ENCODE measurements at places on chromosomes 1 and 21.

DNA sequence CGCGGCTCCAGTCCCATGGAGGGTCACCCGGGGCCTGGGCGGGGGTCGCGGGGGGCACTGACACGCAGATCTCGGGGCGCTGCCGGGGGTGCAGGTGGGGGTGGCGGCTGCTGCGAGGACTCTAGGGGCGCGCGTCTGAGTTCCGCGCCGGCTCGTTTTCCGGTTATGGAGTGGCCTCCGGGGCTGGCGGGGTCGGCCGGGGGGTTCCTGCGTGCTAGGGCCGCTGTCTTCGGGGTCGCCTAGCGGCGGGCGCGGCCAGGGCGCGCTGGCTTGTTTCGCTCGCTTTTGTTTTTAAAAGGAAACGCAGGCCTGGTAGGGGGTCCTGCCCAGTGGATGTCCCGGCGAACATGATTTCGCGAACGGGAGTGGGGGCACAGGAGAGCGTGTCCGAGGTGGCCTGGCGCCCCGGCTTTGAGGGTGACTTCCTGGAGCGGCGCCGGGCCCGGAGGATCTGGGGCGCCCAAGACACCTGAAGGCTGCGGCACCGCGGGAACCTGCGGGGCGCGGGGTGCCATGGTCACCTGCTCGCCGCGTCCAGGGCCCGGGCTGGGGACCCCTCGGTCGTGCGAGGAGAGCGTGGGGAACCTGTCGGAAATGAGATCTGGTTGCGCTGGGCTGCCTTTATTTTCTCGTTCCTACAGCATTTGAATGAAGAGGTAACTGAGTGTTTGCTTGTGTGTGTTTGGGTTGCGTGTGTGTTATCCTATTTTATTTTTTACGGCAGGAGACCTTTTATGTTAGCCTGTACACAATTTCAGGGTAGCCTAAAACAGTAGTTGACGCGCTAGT is 618 bp downstream of the ETS2 start:
- H3K4me3 ChIP-seq: peak overlapping the region; percentile 62
- H3K36me3 ChIP-seq: no peaks in the 10 kb centered on the region
- DNase-seq: peak; percentile 32

DNA sequence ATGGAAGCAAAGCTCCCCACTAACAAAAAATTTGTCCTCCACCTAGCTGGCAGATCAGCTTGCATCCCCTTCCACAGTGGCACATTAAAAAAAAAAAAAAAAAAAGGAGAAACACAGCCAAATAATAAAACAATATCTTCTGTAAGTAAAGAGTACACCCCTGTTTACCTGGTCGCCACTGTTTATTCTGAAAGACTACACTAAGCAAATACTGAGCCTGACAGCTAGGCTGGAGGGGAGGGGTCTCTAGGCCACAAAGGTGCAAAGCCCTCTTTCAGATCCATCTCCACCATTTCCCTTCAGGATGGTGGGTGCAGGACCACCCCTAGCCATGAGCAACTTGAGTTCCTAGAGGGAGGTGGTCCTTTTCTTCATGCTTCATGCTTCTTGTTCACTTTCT is 22.8 kb upstream of the SLC45A3 start:
- no peaks in the 10 kb centered on the region for H3K36me3 ChIP-seq
- peaks cover 3% of the 10 kb centered on the region for H3K4me1 ChIP-seq
- H3K27me3 ChIP-seq: no peaks in the 10 kb centered on the region
- DNase-seq: no peak
- no peak overlapping the region for H3K4me3 ChIP-seq

DNA sequence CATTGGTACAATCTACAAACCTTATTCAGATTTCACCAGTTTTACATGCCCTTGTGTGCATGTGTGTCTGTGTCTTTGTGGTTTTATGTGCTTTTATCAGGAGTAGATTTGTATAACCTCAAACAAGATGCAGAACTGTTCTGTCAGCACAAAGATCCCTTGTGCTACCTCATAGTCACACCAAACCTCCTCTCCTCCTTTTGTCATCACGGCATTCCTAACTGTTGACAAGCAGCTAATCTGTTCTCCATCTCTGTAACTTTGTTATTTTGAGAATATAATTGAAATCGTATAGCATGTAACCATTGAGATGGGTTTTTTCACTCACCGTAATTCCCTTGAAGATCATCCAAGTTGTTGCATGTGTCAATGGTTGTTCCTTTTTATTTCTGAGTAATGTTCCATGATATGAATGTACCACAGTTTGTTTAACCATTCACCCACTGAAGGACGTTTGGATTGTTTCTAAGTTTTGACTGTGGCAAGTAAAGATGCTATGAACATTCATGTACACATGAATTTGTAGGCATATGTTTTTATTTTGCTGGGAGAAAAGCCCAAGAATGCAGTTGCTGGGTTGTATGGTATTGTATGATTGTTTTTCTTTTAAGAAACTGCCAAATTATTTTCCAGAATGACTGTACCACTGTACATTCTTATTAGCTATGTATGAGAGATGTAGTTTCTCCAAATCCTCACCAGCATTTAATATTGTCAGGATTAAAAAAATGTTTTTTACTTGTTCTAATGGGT is 78.1 kb upstream of the B3GALT2 start:
- no peak overlapping the region for H3K27ac ChIP-seq
- no peak for DNase-seq
- no peaks in the 10 kb centered on the region for H3K27me3 ChIP-seq
- no peaks in the 10 kb centered on the region for H3K4me1 ChIP-seq
- H3K36me3 ChIP-seq: no peaks in the 10 kb centered on the region
- H3K4me3 ChIP-seq: no peak overlapping the region

- no peak overlapping the region for H3K4me3 ChIP-seq
These were observed 32.1 kb downstream of the AK2 start for GRCh38 chr1:33004613-33005012.

DNA sequence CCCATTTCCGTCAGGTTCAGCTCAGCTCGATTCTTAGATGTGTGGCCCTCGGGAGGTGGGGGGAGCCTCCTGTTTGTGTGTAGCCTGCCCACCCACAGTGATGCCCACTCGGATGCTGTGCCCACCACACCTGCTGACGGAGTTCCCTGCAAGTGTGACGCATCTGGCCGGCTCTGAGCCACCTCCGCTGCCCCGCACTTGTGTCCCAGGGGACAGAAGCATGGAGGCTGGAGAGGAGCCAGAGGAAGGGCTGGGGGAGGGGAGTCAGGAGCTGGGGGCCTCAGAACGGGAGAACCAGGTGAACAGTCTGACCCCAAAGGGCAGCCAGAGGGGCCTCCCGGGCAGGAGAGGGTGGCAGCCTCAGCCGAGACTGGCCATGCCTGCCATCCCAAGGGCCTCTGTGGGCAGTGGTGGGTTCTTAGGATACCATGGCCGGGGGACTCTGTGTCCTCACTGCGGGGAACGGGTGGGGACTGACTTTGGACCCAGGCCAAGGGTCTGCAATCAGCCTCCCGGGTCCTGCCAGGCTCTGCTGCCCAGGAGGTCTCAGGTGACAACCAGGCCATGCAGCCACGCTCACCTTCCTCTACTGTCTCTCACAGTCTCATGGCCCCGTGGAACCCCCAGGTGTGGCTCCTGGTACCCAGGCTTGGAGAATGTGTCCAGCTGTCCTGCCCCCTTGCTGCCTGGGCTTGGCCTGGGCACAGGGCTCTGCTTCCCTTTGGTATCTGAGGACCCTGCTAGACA is 267.2 kb upstream of the VAMP3 start:
- no peak overlapping the region for H3K4me3 ChIP-seq
- no peaks in the 10 kb centered on the region for H3K36me3 ChIP-seq

GRCh38 chr1:68433395-68433794 is 16.4 kb downstream of the RPE65 start:
- no peak for DNase-seq
- no peak overlapping the region for H3K27ac ChIP-seq
- no peaks in the 10 kb centered on the region for H3K36me3 ChIP-seq
- no peak overlapping the region for H3K4me3 ChIP-seq

DNA sequence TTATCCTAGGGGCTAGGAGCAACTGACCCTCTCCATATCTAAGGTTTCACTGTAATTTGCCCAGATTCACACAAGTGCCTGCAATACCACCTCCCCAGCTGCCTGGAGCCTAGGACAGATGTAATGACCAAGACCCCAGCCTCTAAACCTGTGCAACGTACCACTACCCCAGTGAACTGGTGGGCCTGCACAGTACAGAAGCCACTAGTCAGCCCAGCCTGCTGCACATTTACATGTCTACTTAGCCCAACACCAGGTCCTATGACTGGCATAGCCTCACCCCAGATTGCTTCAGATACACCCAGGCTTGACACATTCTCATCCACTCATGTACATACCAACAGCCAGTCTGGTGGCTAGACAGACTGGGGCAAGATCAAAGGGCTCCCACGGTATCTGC is 1336.6 kb downstream of the BRINP3 start:
- no peaks in the 10 kb centered on the region for H3K36me3 ChIP-seq
- no peak overlapping the region for H3K27ac ChIP-seq
- H3K27me3 ChIP-seq: no peaks in the 10 kb centered on the region
- H3K4me3 ChIP-seq: no peak overlapping the region
- H3K4me1 ChIP-seq: no peaks in the 10 kb centered on the region

- no peaks in the 10 kb centered on the region for H3K36me3 ChIP-seq
- H3K27me3 ChIP-seq: no peaks in the 10 kb centered on the region
- no peak overlapping the region for H3K4me3 ChIP-seq
- H3K27ac ChIP-seq: no peak overlapping the region
- DNase-seq: no peak
- H3K4me1 ChIP-seq: no peaks in the 10 kb centered on the region
These were observed 8.5 kb downstream of the CD5L start for GRCh38 chr1:157833145-157833544.

- DNase-seq: no peak
- no peak overlapping the region for H3K4me3 ChIP-seq
- no peaks in the 10 kb centered on the region for H3K4me1 ChIP-seq
- no peak overlapping the region for H3K27ac ChIP-seq
These were observed 50.3 kb downstream of the CHD1L start for GRCh38 chr1:147292631-147293251.

DNA sequence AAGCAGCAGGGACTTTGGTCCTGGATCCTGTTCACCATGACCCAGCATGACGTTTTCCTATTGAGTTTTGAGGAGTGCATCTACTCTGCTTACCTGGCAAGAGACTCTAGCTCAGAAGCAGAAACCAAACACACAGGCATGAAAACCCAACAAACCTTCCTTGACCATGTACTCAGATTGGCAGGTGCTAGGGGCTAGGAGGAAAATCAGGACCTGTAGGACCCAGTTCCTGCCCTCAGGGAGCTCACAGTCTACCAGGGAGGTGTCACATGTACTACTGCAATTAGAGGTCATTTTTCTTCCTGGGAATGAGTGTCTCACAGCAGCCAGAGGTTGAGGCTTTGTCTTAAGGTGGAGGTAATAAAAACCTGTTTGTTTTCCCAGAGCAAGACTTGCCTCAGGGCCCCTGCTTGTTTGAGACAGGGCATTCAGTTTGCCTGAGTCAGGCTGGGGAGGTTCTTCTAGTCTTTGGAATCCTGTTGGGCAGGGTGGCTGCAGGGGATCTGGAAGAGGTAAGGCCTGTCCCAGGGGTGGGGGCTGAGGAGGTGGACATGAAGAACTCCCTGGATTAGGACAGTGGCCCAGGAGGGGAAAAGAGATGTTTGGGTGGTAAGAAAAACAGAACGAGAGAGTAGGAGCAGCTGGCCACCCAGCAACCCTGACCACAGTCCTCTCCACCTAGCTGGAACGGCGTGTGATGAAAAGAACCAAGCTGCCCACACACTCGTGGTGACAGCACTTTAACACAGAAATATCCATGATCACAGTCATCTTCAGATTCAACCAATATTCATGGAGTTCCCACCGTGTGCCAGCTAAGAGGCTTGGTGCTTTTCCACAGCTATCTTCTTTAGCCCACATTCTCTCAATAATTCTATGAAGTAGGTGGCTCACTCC is 30.8 kb downstream of the IER5 start:
- no peaks in the 10 kb centered on the region for H3K36me3 ChIP-seq
- no peak for DNase-seq
- no peaks in the 10 kb centered on the region for H3K4me1 ChIP-seq
- H3K27me3 ChIP-seq: no peaks in the 10 kb centered on the region
- no peak overlapping the region for H3K27ac ChIP-seq

GRCh38 chr1:194296201-194296600 is 1109.8 kb upstream of the B3GALT2 start:
- no peaks in the 10 kb centered on the region for H3K27me3 ChIP-seq
- H3K36me3 ChIP-seq: no peaks in the 10 kb centered on the region
- H3K4me3 ChIP-seq: no peak overlapping the region

DNA sequence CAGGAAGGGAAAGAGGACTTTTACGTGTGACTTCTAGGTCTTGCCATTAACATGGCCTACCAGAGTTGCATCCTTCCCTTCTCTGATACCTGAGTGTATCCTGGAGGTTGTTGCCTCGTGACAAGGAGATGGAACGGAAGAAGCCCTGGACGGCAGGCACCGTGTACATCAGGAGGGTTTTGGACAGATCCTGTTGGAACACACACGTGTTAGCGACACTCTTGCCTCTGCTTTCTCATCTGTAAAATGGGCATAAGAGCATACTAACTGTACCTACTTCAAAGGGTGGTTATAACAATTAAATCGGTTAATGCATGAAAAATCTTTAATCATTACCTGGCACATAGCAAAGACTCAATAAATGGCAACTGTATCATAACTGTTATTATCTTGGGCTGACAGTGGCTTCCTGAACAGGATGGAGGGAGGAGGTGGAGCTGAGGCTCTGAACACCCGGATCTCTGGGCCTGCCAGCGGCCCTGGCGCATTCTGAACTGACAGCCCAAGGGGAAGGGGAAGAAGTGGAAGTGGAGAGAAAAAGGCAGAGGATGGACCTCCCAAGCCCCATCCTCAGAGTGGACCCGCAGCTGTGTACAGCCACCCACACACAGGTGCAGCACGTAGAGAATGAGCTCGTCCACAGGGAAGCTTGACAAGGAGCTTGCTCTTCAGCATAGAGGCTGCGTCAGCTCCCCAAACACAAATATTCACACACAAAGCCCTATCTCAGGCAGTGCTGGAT is 30.2 kb upstream of the EXOSC10 start:
- H3K36me3 ChIP-seq: peaks cover 82% of the 10 kb centered on the region
- DNase-seq: no peak
- H3K27ac ChIP-seq: no peak overlapping the region
- H3K4me3 ChIP-seq: no peak overlapping the region
- H3K27me3 ChIP-seq: no peaks in the 10 kb centered on the region

DNA sequence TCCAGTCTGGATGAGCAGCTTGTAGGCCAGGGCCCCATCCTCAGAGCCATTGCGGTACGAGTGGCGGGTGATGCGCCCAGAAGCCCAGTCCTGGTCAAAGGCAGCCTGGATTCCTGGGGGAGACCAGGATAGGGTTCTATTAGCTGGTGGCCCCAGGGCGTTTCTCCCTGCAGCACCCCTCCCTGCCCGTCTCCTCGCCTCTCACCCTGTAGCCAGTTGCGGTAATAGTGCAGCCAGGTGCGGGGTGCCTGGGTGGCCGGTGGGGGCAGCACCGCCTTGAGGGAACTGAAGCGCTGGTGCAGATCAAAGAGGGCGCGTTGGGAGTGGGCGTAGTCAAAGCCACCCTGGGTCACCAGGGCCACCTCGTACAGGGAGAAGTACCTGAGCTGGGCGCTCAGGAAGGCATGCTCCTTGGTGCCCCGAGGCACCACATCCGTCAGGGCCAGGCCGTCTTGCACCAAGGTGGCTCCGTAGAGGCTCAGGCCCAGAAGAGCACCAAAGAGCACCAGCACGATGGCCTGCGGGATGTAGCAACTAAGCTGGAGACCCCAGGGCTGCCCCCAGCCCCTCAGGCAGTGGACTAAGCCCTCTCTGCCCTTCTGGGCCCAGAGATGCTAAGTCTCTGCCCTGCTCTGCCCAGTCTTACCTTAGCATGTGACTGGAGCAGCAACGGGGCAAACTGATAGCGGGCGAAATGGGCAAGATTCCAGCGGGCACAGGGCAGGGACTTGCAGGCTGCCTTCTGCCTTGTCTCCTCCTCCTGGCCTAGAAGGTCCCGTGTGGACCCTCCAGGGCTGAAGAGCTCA is 15.7 kb downstream of the PTCH2 start:
- no peaks in the 10 kb centered on the region for H3K4me1 ChIP-seq
- H3K27me3 ChIP-seq: no peaks in the 10 kb centered on the region
- H3K27ac ChIP-seq: no peak overlapping the region
- DNase-seq: no peak
- no peaks in the 10 kb centered on the region for H3K36me3 ChIP-seq

Data from CD4-positive, alpha-beta memory T cell (primary cell).